ENCODE measurements at places on chromosomes 12 and 14.

DNA sequence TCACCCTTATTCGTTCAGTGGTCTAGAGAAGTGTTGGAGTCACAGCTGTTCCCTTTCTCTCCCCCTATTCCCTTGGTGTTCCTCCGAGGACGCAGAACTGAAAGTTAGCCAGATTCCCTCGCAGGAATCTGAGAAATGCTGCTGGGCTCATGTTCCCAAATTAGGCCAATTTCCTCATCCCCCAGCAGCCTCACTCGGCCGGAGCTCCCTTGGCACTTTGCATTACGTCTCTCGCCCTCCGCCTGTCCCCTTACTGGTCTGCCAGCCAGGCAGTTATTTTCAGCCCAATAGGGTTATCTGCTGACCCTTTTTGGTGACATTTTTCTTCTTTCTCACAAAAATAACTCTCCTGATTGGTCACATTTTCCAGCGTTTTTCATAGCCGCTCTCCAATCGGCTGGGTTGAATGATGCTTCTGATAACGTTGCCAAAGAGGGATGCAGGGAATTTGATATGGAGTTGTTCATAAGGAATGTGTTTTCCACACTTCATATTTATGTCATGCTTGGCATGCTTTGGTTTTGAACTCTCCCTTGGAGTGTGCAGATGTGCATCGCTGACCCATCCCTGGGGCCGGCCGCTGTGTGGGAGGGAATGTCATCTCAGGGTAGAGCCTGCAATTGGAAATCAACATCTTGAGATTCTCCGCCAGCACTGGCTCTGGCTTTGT, 9.9 kb downstream of the IFT43 start:
- H3K4me1 ChIP-seq: no peaks in the 10 kb centered on the region
- peaks cover 45% of the 10 kb centered on the region for H3K36me3 ChIP-seq
- peak; percentile 83 for DNase-seq
- no peaks in the 10 kb centered on the region for H3K27me3 ChIP-seq
- H3K27ac ChIP-seq: peak overlapping the region; percentile 83
- no peak overlapping the region for H3K4me3 ChIP-seq

- H3K27me3 ChIP-seq: no peaks in the 10 kb centered on the region
- H3K27ac ChIP-seq: no peak overlapping the region
- no peaks in the 10 kb centered on the region for H3K36me3 ChIP-seq
- no peak overlapping the region for H3K4me3 ChIP-seq
- H3K4me1 ChIP-seq: no peaks in the 10 kb centered on the region
- no peak for DNase-seq
Measured at GRCh38 chr12:127245437-127245836, 1021.5 kb upstream of the TMEM132C start.

DNA sequence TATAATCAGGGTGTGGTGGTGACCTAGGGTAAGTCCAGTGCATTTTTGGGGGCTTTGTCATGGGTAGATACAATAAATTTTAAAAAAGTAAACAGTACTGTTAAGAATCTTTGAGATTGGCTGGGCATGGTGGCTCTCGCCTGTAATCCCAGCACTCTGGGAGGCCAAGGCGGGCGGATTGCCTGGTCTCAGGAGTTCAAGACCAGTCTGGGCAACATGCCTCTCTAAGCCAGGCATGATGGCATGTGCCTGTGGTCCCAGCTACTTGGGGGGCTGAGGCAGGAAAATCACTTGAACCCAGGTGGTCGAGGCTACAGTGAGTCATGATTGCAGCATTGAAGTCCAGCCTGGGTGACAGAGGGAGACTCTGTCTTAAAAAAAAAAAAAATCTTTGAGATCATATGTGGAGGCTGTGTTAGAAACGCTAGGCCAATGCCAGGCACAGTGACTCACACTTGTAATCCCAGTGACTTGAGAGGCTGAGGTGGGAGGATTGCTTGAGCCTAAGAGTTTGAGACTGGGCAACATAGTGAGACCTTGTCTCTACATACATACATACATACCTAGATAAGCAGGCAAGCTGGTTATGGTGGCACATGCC, 67.7 kb downstream of the PRKCH start:
- peak overlapping the region; percentile 73 for H3K27ac ChIP-seq
- H3K4me1 ChIP-seq: peaks cover 15% of the 10 kb centered on the region
- no peak overlapping the region for H3K4me3 ChIP-seq
- no peaks in the 10 kb centered on the region for H3K27me3 ChIP-seq

DNA sequence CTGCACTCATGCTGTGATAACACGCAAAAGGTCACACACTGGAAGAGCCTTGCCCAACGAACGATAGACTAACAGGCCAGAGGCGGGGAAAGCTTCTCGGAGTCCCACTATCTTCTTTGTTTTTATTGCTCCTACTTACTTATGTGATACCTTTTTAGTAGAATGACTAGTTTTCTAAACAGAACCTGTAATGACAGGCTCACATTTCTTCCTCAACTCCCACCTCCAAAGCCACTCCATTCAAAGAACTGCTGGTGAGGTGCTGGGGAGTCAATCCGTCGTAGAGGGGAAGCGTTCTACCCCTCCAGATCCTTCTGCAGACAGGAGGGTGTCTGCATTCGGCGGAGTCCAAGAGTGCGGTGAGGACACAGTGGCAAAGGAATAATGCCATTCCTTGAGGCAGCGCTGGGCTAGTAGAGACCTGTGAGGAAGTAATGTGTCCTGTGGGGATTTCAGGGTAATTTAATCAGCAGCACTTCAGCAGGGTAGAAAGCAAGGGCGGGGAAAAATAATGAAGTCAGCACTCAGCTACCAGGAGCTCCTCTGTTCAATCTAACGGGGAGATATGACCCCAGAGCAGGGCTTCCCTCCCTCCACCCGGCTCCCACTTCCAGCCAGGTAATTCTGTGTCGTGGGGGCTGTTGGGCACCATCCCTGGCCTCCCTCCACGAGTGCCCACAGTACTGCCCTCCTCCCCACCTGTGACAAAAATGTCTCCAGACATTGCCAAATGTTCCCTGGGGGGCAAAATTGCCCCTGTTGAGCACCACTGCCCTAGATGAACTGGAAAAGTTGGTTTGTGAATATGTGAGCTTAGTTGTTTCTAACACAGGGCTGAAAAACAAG, 25.2 kb downstream of the SPRING1 start:
- H3K4me1 ChIP-seq: no peaks in the 10 kb centered on the region
- H3K36me3 ChIP-seq: peaks cover 26% of the 10 kb centered on the region
- no peaks in the 10 kb centered on the region for H3K27me3 ChIP-seq
- no peak for DNase-seq
- H3K27ac ChIP-seq: no peak overlapping the region

GRCh38 chr12:28446031-28446430, 255.8 kb downstream of the CCDC91 start:
- no peak overlapping the region for H3K4me3 ChIP-seq
- DNase-seq: no peak
- H3K27me3 ChIP-seq: no peaks in the 10 kb centered on the region
- peaks cover 3% of the 10 kb centered on the region for H3K36me3 ChIP-seq
- no peaks in the 10 kb centered on the region for H3K4me1 ChIP-seq

DNA sequence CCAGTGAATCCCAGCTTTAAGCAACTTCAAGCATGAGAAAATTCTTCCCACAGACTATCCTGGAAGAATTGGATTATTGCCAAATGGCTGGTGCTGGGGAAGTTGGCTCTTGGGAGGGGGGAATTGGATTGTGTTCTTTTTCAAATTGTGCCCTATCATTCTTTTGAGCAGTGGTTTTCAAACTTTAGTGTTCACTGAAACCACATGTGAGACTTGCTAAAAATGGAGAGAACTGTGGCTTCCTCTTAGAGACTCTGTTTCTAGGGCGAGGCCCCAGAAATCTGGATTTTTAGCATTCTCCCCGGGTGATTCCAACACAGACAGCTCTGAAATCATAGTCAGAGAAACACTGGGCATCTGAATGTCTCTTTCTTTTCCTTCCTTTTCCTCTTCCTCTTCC, 14.3 kb upstream of the OTUB2 start:
- no peak for DNase-seq
- H3K36me3 ChIP-seq: no peaks in the 10 kb centered on the region
- peaks cover 2% of the 10 kb centered on the region for H3K27me3 ChIP-seq
- no peak overlapping the region for H3K27ac ChIP-seq
- no peaks in the 10 kb centered on the region for H3K4me1 ChIP-seq
- H3K4me3 ChIP-seq: no peak overlapping the region

GRCh38 chr12:65464930-65465329, 186.4 kb downstream of the MSRB3 start:
- H3K27me3 ChIP-seq: no peaks in the 10 kb centered on the region
- DNase-seq: no peak
- H3K27ac ChIP-seq: no peak overlapping the region
- no peaks in the 10 kb centered on the region for H3K4me1 ChIP-seq

DNA sequence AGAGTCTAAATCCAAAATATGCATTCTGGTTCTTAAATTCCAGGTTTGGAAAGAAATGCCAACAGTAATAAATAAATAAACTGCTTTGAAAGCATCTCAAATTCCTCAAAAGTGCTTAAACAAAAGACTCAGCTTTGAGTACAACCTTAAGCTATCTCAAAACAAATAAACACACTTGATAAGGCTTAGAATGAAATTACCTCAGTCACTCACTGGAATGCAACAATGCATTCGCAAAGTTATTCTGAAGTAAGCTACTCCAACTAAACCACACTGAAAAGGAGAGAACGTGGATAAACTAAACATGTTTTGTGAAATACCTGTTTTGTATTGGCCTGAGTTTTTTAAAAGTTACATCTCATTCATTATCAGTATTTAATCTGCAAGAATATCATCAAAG, 1.2 kb downstream of the SPTSSA start:
- peaks cover 7% of the 10 kb centered on the region for H3K36me3 ChIP-seq
- no peak overlapping the region for H3K4me3 ChIP-seq
- H3K27me3 ChIP-seq: no peaks in the 10 kb centered on the region
- DNase-seq: no peak

DNA sequence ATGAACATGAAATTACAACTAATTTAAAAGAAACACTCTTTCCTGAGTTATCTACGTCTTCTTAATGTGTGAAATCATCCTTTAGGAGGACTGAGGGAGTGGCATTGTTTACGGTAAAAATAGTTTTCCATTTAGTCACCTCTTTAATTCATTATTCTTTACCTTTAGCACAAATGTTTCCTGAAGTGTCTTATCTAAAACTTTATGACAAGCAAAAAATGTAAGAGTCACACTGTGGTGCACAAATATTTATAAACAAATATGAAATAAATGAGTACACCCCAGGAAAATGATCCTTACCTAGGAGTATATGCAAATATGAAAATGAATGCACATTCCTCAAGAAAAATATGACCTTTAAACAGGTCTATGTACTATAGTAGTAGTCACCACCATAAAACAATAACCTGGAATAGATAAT, 104.6 kb downstream of the PTPRR start:
- no peaks in the 10 kb centered on the region for H3K27me3 ChIP-seq
- DNase-seq: no peak
- no peaks in the 10 kb centered on the region for H3K36me3 ChIP-seq
- H3K4me1 ChIP-seq: no peaks in the 10 kb centered on the region
- no peak overlapping the region for H3K4me3 ChIP-seq

- DNase-seq: no peak
- H3K36me3 ChIP-seq: no peaks in the 10 kb centered on the region
- H3K27ac ChIP-seq: peak overlapping the region; percentile 65
- no peak overlapping the region for H3K4me3 ChIP-seq
- no peaks in the 10 kb centered on the region for H3K27me3 ChIP-seq
Measured at GRCh38 chr14:92524602-92525185, 11.1 kb downstream of the RIN3 start.
